Activated CD4-positive, alpha-beta memory T cell treated with anti-CD3 and anti-CD28 coated beads for 36 hours (primary cell): ENCODE measurements at places on chromosomes 7 and 10.

DNA sequence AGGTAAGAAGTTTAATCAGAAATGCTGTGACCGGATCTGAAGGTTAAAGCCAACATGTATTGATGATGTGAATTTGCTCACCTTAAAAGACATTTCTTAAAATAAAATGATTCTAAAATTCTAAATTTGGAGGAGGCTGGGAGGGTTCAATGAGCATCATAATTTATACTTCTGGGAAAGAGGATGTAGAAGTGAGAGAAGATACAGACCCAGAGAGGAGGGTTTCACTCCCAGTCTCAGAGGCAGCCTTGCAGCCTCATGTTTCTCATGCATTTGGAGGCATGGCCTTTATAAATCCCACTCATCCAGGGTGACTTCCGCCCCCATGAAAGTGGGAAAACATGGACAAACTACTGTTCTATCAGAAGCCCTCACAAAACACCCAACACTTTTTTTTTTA, 305.6 kb upstream of the PITRM1 start:
- no peak for DNase-seq

DNA sequence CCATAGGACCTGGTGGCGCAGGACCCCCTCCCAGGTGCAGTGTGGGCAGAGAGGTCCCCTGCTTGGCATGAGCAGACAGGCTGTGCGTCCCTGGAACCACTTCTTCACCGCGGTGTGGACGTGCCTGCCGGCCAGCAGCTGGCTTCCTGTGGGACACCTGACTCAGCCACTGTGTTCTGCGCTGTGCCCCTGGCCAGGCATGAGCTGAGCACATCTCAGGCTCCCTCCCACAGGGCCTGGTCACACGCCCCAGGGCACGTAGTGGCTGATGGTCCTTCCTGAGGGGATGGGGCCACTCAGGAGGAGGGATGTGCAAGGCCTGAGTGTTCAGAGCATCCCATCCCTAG, 3.5 kb upstream of the DEPP1 start:
- no peak for DNase-seq

DNA sequence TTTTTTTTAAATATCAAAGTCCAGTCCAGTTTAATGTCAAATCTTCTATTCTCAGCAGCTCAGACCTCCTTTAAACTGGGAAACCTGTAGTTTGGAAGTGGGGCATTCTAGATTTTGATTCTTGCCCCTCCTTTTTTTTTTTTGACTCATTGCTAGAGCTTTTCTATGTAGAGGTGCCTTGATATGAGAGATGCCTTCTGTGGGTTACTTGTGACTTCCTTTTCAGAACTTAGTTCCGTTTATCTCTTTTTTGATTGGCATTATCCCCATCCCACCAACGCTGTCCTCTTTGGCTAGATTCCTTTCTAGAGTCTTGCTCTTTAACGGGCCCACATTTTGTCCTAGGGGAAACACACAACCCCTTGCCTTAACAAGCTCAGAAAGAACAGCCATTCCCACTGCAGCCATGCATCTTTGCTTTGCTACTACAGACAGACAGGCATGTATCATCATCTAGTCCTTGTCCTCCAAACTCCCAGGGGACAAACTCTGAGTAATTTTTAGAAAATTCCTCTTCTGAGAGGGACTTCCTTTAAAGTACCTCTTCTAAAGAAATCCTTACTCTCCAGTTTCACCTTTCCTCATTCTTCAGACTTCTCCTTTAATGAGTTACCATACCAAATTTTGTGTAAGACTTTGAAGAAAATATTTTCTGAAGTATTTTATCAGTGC, 153.6 kb downstream of the PHF14 start:
- no peak for DNase-seq

- DNase-seq = no peak
These were observed 270.7 kb downstream of the ZNF33B start for GRCh38 chr10:42367532-42368230.

DNA sequence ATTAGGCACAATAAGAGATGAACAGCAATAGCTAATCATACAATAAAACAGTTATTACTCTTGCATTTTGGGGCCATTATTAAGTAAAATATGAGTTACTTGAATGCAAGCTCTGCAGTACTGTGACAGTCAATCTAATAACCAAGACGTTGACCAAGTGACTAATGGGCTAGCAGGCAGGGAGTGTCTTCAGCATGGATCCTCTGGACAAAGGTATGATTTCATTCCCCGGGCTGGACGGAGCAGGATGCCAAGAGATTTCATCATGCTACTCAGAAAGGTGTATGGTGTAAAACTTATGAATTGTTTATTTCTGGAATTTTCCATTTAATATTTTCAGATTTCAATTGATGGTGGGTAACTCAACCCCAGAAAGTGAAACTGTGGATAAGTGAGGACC, 80.9 kb downstream of the SHH start:
- DNase-seq = no peak

- no peak for DNase-seq
These were observed 95.3 kb upstream of the NMT2 start for GRCh38 chr10:15263657-15264323.

GRCh38 chr7:75039166-75039565, 34.4 kb downstream of the RCC1L start:
- no peak for DNase-seq

DNA sequence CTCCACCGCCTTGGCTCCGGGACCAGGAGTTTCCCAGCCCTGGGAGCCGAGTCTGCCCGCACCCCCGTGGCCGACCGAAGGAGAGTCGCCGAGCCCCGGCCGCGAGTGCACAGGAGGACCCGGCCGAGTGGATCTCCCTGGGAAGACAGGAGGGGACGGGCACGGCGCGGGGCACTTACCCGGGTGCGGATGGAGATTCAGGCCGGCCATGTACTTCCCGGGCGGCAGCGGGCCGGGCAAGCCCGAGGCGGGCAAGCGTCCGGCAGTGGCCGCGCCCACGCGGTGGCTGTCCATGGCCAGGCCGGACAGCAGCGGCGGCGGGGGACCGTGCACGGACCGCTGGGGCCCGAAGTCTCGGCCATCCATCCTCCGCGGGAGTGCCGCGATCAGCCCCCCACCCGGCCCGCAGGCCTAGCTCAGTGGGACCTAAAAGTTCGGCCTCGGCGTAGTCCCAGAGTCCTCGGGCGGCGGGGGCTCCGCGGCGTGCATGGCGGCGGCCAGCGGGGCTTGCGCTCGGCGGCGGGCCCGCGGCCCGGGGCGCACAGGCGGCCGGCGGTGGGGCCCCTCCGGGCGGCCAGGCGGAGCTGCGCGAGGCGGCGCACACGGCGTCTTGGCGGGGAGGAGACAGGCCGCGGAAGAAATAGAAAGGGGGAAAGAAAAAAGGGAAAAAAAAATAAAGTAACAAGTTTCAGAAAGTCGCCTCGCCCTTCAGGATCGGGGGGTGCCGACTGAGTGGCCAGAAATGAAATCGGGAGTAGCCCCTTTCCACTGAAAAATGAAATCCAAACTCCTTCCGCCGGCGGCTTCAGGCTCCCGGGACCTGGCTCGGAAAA, 2.5 kb downstream of the TNRC18 start:
- DNase-seq = peak; percentile 21
